ENCODE measurements at places on chromosomes 16 and 17.

DNA sequence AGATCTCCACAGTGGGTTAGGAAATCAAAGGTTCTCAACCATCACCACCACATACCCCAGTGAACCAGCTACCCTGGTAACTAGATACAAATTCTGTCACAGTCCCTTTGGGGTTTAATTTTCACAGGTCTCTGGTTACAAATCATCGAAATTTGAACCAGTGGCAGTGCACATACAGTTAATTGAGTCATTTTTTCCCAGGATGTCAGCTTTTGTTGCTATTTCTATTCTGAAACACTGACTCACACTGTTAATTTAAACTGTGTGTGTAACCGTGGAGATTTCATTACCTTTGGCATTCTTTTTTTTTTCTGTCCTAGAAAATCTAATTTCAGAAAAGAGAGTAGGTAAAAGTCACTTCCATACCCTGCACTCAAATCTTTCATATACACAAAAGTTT is 511.5 kb downstream of the TOX3 start:
- DNase-seq: no peak

- DNase-seq: peak; percentile 87
These were observed 5.3 kb upstream of the HIC1 start for GRCh38 chr17:2049333-2050299.

- no peak for DNase-seq
These were observed 111.1 kb downstream of the PITPNC1 start for GRCh38 chr17:67488161-67488560.

- no peak for DNase-seq
These were observed 42.1 kb upstream of the DLX4 start for GRCh38 chr17:49926886-49927285.

DNA sequence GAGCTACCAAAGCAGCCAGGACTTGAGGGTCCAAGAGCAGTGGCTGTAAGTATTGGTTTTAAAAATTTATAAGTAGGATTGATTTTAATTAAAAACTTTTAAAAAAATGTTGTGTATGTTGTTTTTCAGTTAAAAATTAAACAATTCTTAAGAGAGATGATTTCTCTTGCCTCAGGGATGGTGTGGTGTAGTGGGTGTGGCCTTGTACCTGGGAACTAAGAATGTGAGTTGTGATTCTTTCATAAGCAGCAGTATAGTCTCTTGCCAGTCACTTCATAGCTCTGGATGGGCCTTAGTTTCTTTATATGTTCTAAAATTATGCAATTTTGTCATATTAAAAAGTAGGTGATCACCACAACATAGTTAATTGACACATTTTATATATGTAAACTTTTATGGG is 99.5 kb downstream of the FTO start:
- DNase-seq: no peak

- peak; percentile 17 for DNase-seq
These were observed 2.0 kb downstream of the C16orf87 start for GRCh38 chr16:46828943-46829342.

- DNase-seq: peak; percentile 70
These were observed 559 bp downstream of the CLUH start for GRCh38 chr17:2710803-2711607.

DNA sequence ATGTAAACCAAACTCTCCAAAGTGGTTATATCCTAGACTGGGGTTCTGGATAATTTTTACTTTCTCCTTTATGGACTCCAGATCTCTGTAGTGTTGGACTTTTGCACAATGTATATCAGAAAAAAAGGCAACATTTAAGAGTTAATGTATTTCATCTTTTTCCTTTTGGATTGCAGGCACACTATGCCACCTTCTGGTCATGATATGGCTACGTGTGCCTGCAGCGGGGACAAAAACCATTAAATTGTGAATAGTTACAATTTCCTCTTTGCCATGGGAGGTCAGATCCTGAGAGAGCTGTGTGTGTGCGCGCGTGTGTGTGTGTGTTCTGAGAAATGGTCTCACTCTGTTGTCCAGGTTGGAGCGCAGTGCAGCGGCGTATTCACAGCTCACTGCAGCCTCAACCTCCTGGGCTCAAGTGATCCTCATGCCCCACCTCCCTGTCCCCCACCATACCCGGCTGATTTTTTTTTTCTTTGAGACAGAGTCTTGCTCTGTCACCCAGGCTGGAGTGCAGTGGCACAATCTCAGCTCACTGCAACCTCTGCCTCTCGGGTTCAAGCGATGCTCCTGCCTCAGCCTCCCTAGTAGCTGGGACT is 4.3 kb upstream of the SGF29 start:
- peak; percentile 88 for DNase-seq

DNA sequence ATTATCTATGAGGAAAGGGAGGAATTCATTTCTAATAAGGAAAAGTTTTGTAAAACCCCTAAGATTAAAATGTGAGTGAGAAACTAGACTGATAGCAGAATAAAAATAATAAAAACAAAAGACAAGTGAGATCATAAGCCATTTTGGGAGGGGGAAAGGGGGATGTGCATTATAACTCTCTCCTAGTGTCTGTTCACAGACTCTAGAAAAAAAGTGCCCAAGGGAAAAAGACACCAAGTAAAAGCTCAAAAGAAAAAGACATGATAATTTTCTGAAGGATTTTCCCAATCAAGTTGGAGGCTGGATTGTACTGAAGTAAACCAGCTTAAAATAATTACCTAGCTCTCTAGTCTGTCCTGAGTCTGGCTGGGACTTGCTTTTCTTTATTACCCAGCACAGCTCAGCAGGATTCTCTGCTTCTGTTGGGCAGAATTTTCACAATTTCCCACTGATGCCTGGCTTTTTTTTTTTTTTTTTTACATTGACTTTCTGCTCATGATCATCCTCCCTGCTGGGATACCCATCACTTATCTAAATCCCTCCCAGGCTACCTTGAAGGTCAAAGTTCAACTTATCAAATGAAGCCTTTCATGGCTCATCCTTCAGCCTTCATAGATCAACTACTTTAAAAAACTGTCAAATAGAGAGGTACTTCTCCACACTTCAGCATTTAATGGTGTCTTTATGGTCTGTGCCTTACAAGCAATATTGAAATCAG is 124.2 kb upstream of the KCNJ16 start:
- DNase-seq: no peak

DNA sequence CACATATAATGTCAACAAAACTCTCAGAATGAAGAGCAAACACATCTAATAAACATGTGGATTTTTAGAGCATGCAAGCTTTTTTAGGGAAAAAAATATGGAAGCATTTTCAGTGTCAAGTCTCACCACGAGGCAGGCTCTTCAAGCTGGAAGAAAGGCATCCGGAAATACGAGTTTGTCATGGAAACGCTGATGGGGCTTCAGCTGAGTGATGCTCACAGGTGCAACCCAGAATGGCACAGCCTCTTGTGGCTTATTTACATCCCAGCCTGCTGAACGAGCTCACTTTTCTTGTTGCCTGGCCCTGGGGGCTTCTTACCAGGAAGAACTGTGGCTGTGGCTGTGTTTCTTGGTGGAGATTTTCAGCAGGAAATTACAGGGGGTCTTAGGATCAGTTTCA is 24.1 kb upstream of the DYNLL2 start:
- no peak for DNase-seq

- DNase-seq: no peak
These were observed 84.2 kb downstream of the ZFHX3 start for GRCh38 chr16:72963533-72964315.

GRCh38 chr17:76751416-76751993 is 13.6 kb downstream of the MFSD11 start:
- DNase-seq: no peak

DNA sequence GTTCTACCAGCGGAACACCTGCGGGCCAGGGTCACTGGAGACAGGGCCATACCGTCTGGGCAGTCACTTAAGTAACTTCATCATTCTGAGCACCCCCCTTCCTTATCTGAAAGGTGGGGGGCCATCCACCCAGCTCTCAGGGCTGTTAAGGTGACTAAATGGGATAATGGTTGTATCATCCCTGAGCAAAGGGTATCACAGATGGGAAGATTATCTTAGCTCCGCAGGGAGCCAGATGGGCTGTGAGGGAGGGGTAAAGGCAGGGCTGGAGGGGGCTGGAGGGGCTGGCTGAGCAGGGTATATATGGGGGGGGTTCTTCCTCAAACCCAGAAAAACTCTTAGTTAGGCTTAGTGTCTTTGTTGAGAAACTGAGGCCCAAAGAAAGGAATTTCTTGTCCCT is 2.9 kb upstream of the CACNA1G start:
- no peak for DNase-seq

DNA sequence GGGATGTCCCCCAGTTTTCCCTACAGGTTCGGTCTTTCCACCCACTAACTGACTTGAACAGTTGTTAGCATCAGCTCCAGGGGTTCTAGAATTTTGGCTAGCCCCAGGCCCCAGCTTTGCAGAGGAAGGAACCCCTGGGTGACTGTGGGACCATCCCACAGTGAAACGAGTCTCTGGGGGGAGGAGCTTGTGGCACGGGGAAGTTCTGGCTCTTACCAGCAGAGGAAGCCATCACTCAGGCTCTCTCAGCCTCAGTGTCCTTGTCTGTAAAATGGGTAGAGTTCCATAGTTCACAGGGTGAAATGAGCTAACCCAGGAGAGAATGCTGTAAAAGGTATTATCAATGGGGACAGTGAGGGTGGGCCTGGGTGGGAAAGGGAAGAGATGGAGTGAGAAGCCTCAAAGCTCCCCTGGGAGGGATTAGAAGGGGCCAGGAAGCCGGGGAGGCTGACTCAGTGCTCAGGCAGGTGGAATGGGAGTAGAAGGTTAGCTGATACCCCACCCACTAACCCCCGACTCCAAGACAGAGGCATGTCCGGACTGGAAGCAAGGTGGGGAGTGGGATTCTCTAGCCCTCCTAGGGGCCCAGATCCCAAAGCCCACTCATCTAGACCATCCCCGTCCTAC is 30.9 kb upstream of the CDC42EP4 start:
- no peak for DNase-seq

- DNase-seq: no peak
These were observed 7.4 kb downstream of the CTNS start for GRCh38 chr17:3643889-3644349.

- DNase-seq: peak; percentile 21
These were observed 8.7 kb downstream of the PPL start for GRCh38 chr16:4928227-4928626.

DNA sequence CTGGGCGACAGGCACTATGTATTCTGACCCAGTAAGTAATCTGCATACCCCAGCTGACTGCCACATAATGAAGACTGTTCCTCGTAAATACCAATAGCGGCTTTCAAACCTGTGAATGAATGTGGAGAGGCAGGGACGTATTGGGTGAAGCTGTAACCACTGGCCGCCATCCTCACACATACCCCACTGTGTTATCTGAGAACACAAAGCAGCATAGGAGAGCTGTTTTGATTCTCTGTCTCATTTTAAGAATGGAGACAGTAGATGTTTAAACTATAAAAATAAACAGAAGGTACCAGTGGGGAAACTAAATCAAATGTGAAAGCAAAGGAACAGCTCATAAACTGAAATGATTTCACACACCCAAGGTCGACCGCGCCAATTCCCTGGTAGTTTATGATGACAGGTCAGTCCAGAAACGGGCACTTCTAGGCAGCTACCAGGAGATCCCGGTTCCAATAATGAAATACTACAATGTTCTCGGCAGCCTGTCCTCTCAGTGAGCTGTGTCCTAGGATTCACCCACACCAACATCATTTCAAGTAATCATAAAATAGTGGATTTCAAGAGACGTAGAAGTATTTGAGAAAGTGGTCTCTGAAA is 109.7 kb downstream of the ADCY9 start:
- no peak for DNase-seq

DNA sequence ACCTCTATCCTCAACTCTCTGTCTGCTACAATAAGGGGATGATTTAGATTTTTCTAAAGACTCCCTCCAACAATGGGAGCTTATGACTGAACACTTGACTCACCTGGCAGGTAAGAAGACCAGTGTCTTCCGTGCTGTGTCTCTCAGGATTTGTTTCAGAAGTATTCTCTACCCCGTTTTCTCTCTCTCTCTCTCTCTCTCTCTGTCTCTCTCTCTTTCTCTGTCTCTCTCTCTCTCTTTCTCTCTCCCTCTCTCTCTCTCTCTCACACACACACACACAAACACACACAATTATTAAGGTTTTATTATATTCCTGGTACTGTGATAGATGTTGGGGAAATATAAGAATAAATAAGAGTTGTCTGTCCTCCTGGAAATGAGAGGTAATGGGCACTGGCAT is 263.9 kb downstream of the TOX3 start:
- DNase-seq: no peak

- DNase-seq: no peak
These were observed 501.0 kb upstream of the CDH11 start for GRCh38 chr16:65622871-65623270.

DNA sequence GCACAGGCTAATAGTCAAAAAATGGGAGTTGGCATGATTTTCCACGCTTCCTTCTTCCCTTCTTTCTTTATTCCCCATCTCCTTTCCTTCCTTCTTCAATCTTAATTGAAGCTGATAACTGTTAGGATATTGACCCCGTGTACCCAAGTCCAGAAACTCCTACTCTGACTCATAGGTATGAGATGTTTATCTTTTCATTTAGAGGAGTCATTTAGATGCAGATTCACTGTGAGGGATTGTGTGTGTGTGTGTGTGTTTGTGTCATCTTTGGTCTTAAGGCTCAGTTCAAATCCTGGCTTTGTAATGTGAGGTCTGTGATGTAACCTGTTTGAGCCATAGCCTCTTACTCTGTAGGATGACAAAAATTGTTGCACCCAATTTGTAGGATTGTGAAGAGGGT is 332.0 kb upstream of the MAF start:
- DNase-seq: no peak

DNA sequence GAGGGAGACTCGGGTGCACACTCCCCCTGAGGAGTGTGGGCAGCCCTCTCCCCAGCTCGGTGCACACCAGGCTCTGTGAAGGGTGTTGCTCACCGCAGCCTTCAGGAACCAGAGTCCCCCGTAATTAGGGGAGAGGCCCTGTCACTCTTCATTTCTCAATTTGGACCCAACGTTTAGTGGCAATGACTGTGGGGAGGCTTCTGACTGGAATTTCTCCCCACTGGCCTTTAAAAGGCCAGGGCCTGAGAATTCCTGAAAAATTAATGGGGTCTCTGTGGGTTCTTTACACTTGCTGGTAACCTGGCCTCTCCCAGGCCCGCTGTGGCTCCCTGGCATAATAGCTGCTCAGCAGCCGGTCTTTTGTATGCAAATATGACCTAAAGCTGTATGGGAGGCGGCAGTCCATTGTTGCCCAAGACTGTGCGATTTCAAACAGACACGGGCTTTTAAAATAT is 209.7 kb downstream of the MSI2 start:
- DNase-seq: no peak

GRCh38 chr16:56426585-56426984 is 1.2 kb upstream of the AMFR start:
- no peak for DNase-seq

DNA sequence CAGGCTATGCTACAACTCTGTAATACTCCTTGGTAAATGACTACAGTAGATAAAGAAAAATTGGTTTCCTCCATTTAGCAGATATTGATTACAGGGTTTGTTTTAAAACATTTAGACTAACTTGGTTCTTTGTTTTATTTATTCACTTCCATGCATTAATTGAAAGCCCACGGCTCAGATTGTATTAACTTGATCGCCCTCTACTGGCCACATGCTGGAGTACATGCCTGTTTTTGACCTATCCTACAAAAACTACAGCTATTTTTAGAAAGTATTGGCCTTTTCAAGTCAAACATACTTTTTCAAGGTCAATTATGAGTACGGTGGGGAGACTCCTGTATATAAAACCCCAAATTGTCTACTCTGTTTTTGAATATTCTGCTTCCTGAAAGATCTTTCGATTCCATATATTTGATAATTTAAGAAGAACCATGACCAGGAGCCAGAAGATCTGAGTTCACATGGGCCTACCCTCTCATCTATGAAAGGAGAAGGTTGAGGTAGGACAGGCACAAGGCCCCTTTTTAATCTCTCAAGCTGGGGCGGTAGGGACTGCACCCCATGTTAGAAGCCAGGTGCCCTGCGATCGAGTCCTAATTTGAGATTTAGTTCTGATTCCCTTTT is 51.8 kb downstream of the CA10 start:
- peak; percentile 69 for DNase-seq
